Activated naive CD8-positive, alpha-beta T cell treated with anti-CD3 and anti-CD28 coated beads for 36 hours (primary cell): ENCODE measurements at places on chromosomes 16 and 17.

DNA sequence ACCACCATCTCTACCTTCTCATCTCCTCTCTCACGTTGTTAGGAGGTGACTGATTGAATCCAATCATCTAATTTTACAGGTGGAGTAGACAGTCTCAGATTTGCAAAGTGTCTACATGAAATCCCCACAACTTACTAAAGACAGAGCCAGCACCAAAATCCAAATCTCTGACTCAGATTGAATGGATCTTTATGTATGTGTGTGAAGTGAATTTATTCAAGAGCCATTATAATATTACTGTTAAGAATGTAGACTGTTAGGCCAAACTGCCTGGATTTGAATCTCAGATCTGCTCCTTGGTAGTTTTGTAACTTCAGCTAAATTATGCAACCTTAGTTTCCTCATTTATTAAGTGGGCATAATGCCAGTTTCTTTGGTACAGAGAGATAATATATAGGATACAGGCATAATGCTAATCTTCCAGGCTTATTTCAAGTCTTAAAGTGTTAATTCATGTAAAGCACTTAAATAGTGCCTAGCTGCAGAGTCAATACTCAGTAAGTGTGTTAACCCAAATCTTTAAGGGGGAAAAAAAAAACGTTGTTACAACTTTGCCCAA lies 12.7 kb downstream of the CNEP1R1 start:
- no peak for DNase-seq

DNA sequence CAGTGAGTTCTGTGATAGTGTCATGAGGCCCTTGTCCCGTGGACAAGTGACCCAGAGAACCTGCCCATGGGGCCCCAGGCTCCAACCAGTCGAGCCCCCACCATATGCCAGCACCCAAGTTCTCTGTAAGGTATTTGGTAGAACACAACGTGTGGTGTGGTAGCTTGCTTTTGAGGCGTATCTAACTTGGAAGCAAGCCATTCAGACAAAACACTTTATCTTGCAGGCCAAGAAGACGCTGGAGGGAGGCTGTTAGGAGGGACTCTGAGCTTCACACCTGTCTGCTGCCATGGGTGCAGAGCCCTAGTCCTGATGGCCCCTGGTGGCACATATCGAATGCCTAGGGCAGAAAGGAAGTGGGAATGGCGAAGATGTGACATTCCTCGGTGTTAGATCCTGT lies 1.6 kb downstream of the NDUFAF8 start:
- no peak for DNase-seq

DNA sequence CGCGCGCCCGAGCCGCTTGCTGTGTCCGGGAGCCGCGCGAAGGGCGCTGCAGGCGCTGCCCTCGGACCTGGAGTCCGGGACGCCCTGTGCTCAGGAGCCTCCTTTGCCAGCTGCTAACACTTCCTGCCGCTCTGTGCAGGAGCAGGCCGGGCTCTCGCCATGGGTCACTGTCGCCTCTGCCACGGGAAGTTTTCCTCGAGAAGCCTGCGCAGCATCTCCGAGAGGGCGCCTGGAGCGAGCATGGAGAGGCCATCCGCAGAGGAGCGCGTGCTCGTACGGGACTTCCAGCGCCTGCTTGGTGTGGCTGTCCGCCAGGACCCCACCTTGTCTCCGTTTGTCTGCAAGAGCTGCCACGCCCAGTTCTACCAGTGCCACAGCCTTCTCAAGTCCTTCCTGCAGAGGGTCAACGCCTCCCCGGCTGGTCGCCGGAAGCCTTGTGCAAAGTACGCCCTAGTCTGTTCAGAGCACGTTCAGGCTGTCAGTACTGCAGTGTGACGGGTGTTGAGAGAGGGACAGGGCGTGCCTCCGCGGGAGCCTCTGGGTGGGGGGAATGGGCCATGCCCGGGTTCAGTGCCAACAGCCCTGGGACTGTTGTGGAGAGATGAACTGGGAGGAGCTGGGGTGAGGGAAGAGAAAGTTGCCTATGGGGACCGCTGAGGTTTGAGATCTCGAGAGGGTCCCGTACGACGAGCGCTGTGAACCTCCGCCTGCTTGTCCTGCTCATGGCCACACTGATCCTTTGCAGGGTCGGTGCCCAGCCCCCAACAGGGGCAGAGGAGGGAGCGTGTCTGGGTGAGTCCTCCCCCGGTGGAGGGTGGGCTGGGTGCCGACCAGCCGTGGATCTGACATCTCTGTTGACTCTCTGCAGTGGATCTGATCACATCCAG lies 1.3 kb downstream of the ZNF276 start:
- peak; percentile 75 for DNase-seq

- DNase-seq, result no peak
These were observed 7.3 kb downstream of the CMTM4 start for GRCh38 chr16:66689282-66689681.

- DNase-seq, result no peak
These were observed 2.7 kb upstream of the WFDC1 start for GRCh38 chr16:84292011-84292410.

DNA sequence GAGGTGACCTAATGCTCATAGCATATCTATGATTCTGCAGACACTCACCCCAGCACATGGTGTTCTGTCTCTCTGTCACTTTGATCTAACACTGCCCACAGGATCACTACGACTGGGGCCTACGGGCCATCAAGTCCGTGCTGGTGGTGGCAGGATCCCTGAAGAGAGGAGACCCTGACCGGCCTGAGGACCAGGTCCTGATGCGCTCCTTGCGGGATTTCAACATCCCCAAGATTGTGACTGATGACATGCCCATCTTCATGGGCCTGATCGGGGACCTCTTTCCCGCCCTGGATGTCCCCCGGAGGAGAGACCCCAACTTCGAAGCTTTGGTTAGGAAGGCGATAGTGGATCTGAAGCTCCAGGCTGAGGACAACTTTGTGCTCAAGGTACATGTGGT lies 146.4 kb downstream of the DNAH9 start:
- DNase-seq, result no peak

DNA sequence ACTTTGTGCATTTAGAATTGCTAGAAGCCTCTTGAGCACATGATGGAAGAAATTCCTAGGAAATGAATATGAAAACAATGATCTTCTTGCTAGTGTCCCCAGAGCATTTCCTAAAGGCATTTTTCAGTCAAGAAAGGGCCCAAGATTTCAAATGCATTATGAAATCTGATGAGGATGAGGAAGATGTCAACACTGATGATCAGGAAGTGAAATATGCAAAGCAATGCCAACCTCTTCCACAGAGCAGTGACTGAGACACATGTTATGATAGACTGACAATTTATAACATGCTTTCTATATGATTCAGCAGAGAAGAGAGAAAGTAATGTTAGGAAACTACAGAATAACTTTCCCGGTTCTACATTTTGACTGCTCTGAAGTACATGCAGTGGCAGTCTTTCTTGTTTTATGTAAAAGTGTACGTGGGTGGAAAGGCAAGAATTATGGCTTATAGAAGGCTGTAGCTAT lies 859.1 kb upstream of the GOT2 start:
- no peak for DNase-seq

DNA sequence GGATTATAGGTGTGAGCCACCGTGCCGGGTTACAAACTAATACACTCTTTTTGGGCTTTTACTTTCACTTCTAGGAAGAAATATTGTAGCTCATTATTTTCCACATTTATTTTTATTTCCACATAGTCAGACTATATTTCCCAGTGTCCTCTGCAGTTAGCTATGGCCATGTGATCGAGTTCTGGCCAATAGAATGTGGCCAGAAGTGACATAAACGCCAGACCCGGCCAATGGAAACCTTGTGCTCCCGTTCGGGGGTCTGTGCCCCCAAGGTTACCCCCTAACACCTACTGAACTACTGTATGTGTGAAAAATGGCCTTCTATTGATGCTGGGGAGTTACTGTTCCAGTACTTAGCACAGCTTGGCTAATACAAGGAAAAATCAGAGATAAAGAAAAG lies 13.2 kb upstream of the RPTOR start:
- DNase-seq, result no peak

- no peak for DNase-seq
These were observed 37.9 kb upstream of the SMIM36 start for GRCh38 chr17:55549140-55549539.

- no peak for DNase-seq
These were observed 507 bp downstream of the CIITA start for GRCh38 chr16:10877472-10877946.

GRCh38 chr17:33973491-33973890 lies 281.6 kb upstream of the CCL2 start:
- no peak for DNase-seq
